ENCODE measurements at places on chromosomes 4 and X.

DNA sequence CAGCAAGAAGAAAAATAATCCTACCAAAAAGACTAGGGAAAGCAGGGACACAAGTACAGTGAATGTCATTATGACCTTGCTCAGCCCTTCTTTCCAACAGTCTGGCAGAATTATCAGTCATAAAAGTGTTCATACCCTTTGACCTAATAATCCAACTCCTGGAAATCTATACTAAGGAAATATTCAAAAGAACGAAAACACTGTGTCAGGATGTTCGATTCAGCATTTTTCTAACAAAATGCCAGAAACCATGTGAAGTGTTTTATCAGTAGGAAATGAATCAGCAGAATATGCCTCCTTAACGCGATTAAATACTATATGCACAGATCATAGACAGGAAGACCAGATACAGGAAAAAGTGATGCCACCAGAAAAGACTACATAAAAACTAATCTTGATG is 16.2 kb upstream of the S100G start:
- DNase-seq = no peak

DNA sequence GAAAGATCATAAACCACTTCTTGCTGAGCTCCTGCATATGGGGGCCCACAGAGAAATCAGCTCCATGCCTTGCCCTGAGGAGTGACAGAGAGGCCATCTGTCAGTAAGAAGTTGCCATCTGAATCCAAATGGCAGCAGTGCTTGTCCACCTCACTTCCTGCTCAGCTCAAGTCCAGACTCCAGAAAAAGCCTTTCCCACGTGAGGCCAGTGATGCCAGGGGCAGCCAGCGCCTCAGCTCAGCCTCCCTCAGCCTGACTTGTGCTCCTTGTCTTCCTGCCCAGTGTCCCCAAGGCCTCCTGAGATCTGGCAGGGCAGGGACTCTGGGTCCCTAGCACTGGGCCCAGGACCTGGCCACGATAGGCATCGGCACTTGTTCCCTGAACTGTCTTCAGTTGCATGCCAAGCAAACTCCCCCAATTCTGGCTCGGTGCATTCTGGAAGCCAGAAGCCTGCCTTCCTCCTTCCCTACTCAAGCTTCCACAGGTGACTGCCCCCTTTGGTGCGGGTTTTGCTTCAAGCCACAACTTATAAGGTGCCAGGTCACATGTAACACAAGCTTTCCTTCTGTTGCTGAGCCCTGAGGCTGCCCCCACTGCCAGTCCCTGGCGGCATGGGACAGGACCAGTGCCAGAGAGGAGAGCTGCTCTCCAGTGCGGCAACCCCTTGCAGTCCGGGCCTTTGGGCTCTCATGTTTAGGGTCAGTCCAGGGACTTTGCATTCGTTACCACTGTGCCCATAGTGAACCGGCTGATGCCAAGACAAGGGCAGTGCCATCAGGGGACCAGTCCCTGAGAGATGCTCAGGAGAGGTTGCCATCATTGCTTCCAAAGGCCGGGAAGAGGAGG is 2.2 kb downstream of the ZNF185 start:
- no peak for DNase-seq

DNA sequence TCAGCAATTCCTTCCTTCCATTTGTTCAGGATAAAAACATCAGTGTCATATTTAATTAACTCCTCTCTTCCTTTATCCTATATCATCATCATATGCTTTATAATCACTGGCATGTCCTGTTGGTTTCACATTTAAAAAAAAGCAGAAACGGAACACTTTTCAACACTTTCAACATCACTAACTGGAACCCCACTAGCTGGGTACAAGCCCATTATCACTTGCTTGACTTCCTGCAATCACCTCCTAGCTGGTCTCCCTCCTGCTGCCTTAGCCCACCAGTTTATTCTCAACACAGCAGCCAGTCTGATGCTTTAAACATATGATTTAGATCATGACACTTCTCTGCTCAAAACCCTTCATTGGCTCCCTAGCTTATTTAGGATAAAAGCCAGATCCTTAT is 116.4 kb upstream of the LSM6 start:
- DNase-seq = no peak

DNA sequence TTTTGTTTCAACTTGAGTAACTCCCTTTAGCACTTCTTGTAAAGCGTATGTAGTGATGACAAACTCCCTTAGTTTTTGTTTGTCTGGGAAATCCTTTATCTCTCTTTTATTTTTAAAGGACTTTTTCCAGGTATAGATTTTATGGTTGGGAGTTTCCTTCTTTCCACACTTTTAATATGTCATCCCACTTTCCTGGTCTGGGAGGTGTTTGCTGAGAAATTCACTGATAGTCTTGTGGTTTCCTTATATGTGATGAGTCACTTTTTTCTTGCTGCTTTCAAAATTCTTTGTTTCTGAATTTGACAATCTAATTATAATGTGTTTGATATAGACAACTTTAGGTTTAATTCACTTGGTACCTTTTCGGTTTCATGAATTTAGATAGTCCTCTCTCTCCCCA is 353.9 kb downstream of the GPAT3 start:
- DNase-seq = no peak

GRCh38 chr4:101862595-101862994 is 72.1 kb downstream of the BANK1 start:
- DNase-seq = no peak

DNA sequence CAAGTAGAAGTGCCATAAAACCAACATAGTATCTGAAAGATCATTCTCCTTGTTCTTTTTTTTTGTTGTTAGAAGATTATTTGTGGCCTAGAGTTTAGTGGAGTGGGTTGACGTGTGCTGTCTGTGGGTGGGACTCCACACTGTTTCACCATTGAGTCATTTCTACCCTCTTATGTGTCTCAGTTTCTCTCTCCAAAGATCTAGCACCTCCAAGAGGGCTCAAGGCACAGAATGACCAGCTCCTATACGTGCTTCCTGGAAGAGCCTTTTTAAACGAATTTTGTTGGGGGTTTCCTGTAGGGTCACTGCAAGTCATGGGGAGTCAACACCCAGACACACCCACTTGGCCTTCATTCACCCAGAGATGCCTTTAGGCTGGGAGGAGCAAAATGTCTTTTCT is 150.1 kb downstream of the KLF8 start:
- DNase-seq = no peak

- DNase-seq = no peak
These were observed 175.5 kb upstream of the MAGEB16 start for GRCh38 chrX:35622601-35623000.
